ENCODE measurements at places on chromosomes 16 and 17.

DNA sequence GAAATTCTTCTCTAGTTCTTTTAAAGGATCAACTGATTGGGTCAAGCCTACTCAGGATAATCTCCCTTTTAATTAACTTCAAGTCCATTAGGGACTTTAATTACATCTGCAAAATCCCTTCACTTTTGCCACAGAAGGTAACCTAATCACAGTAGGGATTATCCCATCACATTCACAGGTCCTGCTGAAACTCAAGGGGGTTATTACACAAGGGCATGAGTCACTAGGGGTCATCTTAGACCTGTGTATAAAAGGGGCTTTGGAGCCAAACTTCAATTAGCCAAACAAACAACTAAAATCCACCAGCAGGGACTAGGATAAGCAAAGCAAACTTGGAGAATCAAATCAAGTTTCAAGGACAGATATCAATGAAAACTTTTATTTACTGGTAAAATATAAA lies 19.4 kb downstream of the CIAPIN1 start:
- no peak for DNase-seq

- DNase-seq = peak; percentile 38
Observed at GRCh38 chr17:77385750-77386501, 245.2 kb downstream of the SEC14L1 start.

GRCh38 chr16:3597226-3597625 lies 14.2 kb downstream of the SLX4 start:
- DNase-seq = no peak

GRCh38 chr17:8152112-8152775 lies at the start of gene PER1:
Gene PER1 (minus strand): TSS chr17:8152404. CDS start chr17:8150706, 1,698 bp downstream.
- peak; percentile 94 for DNase-seq

- DNase-seq = peak; percentile 87
Observed at GRCh38 chr16:22192261-22193062, 13.6 kb upstream of the EEF2K start.

- DNase-seq = peak; percentile 19
Observed at GRCh38 chr16:12546918-12547607, 256.6 kb downstream of the CPPED1 start.

- no peak for DNase-seq
Observed at GRCh38 chr17:66372182-66372581, 69.8 kb downstream of the PRKCA start.

DNA sequence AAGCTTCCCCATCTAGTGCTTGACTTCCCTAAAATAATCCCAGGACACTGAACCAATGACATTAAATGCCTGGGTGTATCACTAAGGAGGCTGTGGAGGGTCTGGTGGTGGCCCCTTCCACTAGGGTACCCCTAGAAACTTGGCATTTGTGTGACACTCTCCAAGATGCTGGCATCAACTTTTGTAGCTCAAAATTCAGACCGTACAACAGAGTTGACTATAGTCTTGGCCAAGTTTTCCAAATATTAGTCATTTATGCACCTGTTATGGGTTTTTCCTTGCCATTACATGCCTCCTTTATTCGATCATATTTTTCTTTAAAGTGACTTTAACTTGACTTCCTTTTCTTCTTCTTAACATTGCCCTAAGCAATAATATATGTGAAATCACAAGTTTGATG lies 124.8 kb upstream of the CACNG3 start:
- no peak for DNase-seq

GRCh38 chr16:49398761-49399160 lies 25.2 kb downstream of the C16orf78 start:
- DNase-seq = no peak

- no peak for DNase-seq
Observed at GRCh38 chr17:5667871-5668270, 83.6 kb upstream of the NLRP1 start.

DNA sequence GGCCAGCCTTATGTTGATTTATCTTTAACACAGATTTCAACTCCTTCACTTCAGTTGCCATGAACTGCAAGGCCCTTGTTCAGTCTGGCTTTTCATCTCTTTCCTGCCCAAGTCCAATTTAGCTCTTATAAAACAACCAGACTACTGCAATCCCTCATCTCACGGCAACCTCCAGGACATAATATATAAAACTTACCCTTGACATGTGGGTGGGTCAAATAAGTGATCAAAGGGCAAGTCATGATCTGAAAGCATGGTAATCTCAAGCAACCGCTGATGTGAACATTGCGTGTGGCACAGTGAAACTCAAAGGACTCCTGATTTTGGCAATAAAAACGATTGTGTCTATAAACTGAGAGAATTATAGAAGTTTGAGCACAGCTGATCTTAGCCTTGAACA lies 364.6 kb downstream of the CDH13 start:
- no peak for DNase-seq

- DNase-seq = no peak
Observed at GRCh38 chr16:70612931-70613330, 33.4 kb upstream of the IL34 start.

- DNase-seq = no peak
Observed at GRCh38 chr16:71609066-71609465, 16.9 kb upstream of the MARVELD3 start.

DNA sequence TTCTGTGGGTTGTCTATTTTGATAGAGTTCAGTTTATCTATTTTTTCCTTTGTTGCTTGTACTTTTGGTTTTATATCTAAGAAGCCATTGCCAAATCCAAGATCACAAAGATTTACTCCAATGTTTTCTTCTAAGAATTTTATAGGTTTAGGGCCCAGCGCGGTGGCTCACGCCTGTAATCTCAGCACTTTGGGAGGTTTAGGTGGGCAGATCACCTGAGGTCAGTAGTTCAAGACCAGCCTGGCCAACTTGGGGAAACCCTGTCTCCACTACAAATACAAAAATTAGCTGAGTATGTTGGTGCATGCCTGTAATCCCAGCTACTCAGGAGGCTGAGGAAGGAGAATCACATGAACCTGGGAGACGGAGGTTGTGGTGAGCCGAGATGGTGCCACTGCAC lies 13.7 kb upstream of the ITGA3 start:
- DNase-seq = no peak

DNA sequence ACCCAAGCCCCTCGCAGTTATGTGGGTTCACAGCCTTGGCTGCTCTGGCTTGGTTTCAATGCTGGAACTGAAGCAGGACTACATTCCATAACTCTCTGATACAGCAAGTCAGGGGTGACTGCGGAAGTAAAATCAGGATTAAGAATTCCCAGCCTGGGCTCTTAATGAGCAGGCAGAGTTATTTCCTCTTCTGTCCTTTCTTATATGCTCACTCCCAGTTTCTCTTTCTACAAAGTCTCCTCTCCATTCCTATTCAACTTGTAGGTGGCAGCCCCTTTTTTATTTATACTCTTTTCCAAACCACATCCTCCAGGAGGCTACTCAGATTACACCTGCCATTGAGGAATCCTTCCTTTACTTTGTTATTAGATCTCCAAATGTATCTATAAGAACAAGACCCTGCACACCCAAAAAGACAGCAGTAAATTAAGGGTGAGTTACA lies 40.3 kb downstream of the HOXB1 start:
- DNase-seq = no peak

All from EL (cell line).